ENCODE measurements at places on chromosomes 12 and 14. TPM values are rescaled to one million over a fixed set of nuclear protein-coding genes. Genes with fewer than 3 reads are reported as not detected.

Gene EGLN3
- 12.8 TPM for total RNA-seq

Gene HAL
- total RNA-seq: 1.3 TPM

Gene RGS6
- total RNA-seq: 2.4 TPM

Gene BCL11B
- total RNA-seq: 0.18 TPM

Gene CSRP2
- 24.2 TPM for total RNA-seq

Data from gastrocnemius medialis (tissue), 4 donors.